ENCODE measurements at places on chromosomes 16 and 17. TPM values are rescaled to one million over a fixed set of nuclear protein-coding genes. Genes with fewer than 3 reads are reported as not detected.
A peak's percentile ranks its signal among the peaks of the same experiment; 100 is the strongest.

ZNF385C gene
- total RNA-seq, result 0.16 TPM

MARVELD3 gene
- not detected for total RNA-seq

ZPBP2 gene
- not detected for total RNA-seq

TNP2 gene
- total RNA-seq, result not detected

DNA sequence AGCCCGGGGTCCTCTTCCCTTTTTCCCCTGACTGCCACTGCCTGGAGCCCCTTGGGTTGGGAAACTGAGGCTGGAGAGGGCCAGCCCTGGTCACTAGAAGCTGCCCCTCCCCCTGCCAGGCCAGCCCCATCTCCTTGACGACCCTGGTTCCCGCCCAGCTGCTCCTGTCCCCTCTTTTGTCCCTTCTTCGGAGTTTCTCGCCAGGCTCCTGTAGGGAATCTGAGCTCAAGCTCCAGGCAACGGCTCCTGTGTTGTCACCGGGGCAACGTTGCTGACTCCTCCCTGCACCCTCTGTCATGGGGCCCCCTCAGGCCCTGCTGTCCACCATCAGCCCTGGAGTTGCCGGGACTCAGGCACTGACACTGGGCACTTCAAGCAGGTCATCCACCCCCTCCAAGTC lies 5.7 kb downstream of the LLGL1 start:
- DNase-seq, result no peak

DNA sequence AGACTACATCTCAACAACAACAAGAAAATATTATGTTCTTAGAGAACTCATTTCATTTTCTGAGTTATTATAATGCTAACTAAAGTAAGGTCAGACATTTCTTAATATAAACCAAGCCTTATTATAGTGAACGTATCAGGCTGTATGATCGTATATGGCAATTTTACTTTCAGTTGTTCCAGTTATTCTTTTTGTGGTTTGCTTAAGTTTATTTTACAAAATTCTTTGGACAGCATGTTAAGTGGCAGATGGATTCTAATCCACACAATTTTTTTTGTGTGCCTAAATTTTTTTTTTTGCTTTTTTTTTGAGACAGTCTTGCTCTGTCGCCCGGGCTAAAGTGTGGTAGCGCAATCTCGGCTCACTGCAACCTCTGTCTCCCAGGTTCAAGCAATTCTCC lies 59.0 kb downstream of the VMP1 start:
- DNase-seq, result no peak

GRCh38 chr16:74622005-74622404 lies 15.1 kb upstream of the GLG1 start:
- no peak for DNase-seq

DNA sequence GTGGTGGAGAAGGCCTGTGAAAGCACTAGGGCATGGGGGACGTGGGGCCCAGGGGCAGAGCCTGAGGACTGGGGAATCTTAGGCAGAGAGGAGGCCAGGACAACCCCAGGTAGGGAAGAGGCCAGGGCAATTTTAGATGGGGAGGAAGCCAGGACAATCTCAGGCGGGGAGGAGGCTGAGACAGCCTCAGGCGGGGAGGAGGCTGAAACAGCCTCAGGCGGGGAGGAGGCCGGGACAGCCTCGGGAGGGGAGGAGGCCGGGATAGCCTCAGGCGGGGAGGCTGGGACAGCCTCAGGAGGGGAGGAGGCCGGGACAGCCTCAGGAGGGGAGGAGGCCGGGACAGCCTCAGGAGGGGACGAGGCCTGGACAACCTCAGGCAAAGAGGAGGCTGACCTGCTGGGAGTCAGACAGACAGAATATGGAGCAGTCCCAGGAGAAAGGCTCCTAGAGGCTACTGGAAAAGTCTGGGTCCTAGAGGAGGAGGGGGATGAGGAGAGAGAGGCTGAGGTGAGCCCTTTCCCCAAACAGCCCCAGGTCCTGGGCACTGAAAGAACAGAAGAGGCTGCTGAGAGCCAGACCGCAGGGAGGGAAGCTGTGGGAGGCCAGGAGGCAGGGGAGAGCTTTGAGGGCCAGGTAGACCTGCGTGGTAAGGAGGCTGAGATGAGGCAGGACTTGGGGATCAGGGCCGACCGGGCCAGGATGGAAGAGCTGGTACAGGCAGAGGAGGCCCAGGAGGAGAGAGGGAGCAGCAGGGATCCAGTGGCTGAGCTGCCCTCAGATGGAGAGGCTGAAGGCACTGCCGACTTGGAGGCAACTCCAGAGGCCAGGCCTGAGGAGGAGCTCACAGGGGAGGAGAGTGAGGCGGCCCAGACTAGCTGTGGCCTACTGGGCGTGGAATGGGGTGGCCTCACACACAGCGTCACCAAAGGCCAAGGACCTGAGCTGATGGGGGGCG lies 1.6 kb downstream of the APOBR start:
- DNase-seq, result no peak

DNA sequence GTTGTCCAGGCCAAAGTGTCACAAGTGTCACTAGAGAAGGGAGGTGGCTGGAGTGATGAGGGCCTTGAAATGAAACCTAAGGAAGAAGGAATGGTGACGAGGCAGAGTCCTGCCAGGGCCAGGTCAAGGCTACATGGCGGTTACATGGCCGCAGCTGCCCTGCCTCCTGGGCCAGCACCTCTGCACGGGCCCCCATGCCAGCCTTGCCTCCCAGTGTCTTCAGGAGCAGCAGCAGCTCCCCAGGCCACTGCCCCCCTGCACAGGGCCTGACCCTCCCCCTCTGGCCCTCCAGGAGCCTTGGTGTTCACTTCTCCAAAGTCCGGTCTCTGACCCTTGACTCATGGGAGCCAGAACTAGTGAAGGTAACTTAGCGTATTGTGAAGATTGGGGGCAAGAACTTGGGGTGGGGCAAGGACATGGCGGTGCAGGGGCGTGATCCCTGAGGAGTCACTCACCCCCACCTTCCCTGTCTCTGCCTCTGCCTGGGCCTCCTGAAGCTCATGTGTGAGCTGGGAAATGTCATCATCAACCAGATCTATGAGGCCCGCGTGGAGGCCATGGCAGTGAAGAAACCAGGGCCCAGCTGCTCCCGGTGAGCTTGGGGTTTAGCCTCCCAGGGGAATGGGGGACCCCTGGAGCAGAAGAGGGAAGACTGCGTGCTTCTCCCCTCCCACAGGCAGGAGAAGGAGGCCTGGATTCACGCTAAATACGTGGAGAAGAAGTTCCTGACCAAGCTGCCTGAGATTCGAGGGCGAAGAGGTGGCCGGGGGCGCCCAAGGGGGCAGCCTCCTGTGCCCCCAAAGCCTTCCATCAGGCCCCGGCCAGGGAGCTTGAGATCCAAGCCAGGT lies 4.1 kb upstream of the KCTD11 start:
- no peak for DNase-seq

- DNase-seq, result peak; percentile 83
These were observed 1.5 kb upstream of the BAIAP3 start for GRCh38 chr16:1331712-1332617.

DNA sequence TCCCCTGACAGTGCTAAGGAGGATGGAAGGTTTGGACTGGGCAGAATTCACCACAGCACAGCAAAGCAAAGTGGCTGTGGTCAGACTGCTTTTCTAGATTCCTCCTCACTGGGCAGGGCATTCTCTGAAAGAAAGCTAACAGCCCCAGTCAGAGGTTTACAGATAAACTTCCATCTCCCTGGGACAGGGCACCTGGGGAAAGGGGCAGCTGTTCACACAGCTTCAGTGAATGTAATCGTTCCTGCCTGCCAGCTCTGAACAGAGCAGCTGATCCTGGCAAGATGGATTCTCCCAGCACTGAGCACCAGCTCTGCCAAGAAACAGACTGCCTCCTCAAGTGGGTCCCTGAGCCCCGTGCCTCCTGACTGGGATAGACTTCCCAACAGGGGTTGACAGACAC lies 42.4 kb upstream of the KIF2B start:
- DNase-seq, result peak; percentile 22

GRCh38 chr17:30939051-30939689 lies 17.4 kb downstream of the ADAP2 start:
- no peak for DNase-seq

HDAC5 gene
- total RNA-seq, result 67.7 TPM

GRCh38 chr16:2827831-2828520 lies 2.1 kb upstream of the ZG16B start:
- DNase-seq, result peak; percentile 29

DNA sequence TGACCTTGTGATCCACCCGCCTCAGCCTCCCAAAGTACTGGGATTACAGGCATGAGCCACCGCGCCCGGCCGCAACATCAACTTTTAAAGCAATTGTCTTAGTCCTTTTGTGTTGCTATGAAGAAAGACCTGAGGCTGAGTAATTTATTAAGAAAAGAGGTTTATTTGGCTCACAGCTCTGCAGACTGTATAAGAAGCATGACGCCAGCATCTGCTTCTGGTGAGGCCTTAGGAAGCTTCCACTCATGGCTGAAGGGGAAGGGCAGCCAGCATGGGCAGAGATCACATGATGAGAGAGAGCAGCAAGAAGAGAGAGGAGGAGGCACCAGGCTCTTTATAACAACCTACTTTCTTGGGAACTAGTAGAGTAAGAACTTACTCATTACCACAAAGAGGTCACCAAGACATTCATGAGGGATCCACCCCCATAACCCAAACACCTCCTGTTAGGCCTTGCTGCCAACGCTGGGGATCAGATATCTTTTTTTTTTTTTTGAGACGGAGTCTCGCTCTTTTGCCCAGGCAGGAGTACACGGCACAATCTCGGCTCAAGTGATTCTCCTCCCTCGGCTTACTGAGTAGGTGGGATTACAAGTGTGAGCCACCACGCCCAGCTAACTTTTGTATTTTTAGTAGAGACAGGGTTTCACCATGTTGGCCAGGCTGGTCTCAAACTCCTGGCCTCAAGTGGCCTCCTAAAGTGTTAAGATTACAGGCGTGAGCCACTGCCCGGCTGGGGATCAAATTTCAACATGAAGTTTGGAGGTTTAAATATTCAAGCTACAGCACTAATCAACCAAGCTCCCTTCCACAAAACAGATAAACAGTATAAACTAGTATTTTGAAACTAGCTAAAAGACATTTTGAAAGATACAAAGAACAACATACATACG lies 21.4 kb upstream of the GPT2 start:
- no peak for DNase-seq

DNA sequence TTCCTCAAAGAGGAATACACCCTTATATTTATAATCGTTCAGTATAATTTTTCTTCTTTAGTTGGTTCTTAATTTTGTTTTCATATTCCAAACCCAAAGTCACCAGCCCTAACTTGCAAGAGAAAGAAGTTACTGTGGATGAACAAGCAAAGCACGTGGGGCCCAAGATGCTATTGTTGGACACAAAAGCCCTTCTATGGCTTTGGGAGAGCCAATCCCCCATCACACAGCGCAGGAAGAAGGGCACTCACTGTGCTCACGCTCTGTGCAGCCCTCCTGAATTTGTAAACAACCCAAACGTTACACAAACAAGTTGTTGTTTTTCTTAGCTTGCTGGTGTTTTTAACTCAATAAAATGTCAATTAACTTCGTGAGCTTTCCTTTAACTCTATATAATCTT lies 22.5 kb downstream of the SPPL2C start:
- DNase-seq, result no peak

GRCh38 chr17:78558181-78558850 lies 18.9 kb downstream of the DNAH17 start:
- no peak for DNase-seq

- peak; percentile 82 for DNase-seq
These were observed 251.9 kb downstream of the SEC14L1 start for GRCh38 chr17:77392376-77393273.

DNA sequence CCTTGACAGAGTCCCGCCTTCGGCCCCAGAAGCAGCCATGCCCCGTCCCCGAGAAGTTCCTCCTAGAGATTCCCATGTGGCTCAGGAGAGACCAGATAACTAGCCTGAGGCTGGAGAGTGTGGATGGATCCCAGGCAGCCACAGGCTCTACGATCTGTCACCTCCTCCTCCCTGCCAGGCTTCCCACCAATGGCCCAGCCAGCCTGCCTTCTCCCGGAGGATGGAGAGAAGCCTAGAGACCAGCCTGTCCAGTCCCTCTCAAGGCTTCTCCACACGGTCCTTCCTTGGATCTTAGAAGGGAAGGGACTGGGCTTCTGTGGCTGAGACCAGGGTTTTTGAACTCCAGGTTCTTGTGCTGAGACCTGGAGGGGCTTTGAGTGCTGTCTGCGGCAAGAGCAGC lies 1.6 kb upstream of the SMTNL2 start:
- no peak for DNase-seq

- DNase-seq, result no peak
These were observed 3.0 kb downstream of the CACNG1 start for GRCh38 chr17:67047382-67047781.

PYY gene
- not detected for total RNA-seq

TMC5 gene
- not detected for total RNA-seq

DNA sequence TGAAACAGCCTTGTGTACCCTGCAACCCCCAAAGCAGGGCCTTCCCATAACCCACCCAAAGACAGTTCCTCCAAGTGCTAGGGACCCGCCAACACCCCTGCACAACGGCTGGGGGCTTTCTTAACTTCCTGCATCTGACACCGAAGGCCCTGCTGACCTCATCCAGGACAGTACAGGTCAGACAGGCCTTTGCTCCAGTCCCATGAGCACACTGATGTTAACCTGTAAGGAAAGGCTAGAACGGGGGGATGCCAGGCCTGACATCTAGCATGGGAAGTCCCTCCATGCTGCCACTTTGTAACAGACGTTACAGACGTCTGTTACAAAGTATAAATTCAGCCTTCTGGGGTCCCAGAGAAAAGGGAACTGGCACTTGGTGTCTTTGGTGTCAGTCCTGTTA lies 369.1 kb downstream of the CPPED1 start:
- DNase-seq, result no peak

GRCh38 chr17:2277429-2278170 lies 26.0 kb downstream of the SMG6 start:
- no peak for DNase-seq

DNA sequence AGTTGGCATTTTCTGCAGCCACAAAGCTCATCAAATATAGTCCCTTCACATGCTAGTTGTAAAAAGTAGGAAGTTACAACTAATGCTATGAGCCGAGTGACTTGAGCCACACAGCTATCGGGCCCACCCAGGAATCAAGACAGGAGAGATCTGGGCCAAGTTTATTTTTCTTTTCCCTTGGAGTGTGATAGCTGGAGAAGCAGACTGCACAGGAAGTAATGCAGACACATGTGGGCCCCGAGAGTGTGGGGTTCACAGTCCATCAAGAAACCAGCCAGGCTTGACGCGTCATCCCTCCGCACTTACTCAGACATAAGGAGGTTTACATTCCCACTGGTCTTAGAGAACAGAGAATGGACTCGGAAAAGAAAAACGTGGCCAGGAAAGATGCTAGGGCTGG lies 403.1 kb upstream of the CDH11 start:
- no peak for DNase-seq

DNA sequence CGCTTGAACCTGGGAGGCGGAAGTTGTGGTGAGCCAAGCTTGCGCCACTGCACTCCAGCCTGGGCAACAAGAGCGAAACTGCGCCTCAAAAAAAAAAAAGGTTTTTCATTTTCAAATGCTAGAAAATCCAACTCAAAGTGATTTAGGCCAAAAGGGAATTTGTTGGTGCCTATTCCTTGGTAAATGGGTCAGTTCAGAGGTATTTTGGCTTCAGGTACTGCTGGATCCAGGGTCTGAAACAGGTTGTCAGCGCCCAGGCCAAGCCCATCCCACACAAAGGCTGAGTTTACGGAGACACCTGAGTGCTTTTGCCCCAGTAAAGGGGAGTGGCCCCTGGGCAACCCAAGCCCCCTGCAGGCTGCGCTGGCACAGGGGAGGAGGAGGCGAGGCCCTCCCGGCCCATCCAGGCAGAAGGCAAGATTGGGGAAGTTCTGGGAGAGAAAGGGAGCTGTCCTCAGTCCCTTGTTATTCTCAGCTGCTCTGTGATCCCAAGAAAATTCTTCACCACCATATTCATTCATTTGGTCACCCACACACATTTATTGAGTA lies 8.5 kb upstream of the JPH3 start:
- peak; percentile 10 for DNase-seq

MATCAP1 gene
- 7.7 TPM for total RNA-seq

GRCh38 chr17:80105762-80106161 lies 4.4 kb downstream of the GAA start:
- peak; percentile 41 for DNase-seq

Measured in Right ventricle myocardium superior (tissue), 1 donor.